GM20000 (cell line): ENCODE measurements at places on chromosomes 7 and 10.

DNA sequence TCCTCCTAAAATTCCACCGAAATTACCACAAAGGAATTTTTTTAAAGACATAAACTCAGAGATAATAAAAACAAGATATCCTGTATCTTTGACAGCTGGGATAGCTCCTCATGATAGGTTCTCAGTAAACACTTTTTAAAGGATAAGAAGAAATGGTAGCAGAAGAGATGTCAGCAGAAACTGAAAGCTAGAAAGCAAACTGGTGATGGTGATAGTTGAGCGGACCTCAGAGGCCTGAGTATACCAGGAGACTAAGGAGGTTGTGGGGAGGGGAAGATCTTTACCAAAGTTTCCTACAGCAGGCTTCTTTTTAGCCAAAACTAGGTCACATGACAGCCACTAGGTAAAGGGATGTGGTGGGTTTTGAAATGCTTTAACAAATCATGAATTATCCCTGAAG lies 22.5 kb downstream of the PCGF5 start:
- peak; percentile 12 for DNase-seq

DNA sequence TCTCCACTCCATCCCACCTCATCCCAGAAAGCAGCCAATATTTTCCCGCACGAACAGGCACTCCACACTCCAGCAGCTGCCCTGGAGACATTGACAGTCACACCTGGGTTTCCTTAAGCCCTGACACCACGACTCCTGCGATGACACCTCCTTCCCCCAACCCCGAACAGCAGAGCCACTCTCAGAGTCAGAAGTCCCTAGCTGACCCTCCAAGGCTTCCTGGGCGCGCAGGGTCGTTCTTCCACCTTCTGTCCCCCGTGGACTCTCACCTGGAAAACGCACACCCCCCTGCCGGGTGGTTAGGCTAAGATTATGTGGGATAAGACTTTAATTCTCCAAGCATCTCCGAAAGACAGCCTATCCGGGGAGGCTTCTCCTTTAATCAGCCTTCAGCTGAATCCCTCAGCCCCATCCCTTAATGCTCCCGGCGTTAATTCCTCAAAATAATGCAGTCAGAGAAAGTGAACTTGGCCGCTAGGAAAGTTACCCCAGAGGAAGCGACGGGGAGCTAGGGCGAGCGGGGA lies 1.1 kb downstream of the DENND11 start:
- DNase-seq = peak; percentile 50

DNA sequence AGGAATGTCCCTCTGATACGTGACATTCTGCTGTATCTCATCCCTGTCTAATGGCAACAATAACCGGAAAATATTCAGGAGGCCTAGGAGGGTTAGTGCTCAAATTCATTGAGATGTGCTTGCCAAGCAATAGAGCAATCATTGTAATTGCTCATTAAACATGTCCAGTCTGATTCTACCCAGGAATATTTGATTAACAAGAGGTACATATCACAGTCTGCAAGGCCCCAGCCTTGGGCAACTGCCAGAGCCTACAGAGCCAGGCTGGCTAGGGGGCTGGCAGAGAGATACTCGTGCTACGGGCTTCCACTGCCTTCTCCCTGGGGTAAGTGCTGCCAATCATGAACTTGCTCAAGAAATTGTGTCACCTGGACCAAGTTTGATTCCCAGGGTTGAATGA lies 99.1 kb downstream of the ALOX5 start:
- no peak for DNase-seq

DNA sequence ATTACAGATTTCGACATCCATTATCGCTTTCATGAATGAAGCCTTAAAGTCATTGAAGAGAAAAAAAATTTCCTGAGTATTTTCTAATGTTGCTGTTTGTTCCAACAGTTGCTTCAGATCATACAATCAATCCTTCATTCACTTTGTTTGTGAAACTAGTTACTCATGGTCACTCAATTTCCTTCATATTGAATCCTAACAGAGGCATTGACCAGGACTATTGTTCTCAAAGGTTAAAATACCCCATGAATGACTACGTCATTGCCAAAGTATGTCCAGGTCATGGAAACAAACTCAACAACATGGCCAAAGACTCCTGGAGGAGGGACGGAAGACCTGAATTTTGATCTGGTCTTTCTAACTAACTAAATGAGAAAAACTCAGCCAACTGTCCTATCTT lies 54.0 kb upstream of the ABCB5 start:
- no peak for DNase-seq

DNA sequence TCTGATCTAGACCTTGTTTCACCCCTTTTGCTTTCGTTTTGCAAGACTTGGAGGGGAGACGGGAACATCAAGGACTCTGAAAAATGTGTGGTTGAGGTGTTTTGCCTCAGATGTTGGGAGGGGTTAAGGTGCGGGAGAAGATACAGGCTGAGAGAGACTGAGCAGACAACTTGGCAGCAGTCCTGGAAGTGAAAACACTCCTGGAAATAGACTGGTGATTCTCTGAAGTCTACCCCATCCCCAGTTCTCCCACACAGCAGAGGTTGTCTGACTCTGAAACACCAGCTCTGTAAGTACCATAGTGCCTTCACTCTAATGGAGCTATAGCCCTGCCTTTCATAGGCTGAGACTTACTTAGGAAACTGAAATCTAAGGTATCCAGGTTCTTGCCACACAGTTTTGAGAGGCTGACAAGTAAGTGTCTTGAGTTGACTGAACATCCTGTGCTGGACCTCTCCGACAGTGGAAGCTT lies 152.5 kb downstream of the PPP1R9A start:
- no peak for DNase-seq

GRCh38 chr7:70838292-70838907 lies 293.5 kb upstream of the GALNT17 start:
- DNase-seq = no peak

- DNase-seq = peak; percentile 43
Observed at GRCh38 chr7:95871075-95871848, 98.9 kb downstream of the DYNC1I1 start.

DNA sequence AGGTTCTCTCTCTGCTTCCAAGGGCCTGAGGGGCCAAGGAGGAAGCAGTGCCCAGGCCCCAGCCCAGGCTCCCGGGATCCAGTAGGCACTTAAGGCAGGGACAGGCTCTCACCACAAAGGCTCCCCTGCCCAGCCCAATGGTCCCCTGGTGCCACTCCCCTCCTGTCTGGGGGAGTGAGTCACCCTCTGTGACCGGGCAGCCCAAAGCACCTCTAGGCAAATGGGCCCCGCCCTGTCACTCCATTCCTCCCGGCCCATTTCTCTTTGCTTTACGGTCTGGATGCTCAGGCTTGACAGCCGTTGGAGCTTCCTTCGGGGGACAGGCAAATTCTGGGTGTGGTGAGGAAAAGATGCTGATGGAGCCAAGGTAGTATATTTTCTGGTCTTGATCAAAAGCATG lies at the start of gene CALHM3:
TSS of gene CALHM3 (minus strand) at position 106 of the 400 bp plus-strand sequence. CDS start 208 bp downstream, outside the sequence.
- no peak for DNase-seq

- no peak for DNase-seq
Observed at GRCh38 chr10:63456437-63457210, 9.2 kb downstream of the JMJD1C start.

- no peak for DNase-seq
Observed at GRCh38 chr10:129833994-129834739, 129.9 kb downstream of the EBF3 start.

DNA sequence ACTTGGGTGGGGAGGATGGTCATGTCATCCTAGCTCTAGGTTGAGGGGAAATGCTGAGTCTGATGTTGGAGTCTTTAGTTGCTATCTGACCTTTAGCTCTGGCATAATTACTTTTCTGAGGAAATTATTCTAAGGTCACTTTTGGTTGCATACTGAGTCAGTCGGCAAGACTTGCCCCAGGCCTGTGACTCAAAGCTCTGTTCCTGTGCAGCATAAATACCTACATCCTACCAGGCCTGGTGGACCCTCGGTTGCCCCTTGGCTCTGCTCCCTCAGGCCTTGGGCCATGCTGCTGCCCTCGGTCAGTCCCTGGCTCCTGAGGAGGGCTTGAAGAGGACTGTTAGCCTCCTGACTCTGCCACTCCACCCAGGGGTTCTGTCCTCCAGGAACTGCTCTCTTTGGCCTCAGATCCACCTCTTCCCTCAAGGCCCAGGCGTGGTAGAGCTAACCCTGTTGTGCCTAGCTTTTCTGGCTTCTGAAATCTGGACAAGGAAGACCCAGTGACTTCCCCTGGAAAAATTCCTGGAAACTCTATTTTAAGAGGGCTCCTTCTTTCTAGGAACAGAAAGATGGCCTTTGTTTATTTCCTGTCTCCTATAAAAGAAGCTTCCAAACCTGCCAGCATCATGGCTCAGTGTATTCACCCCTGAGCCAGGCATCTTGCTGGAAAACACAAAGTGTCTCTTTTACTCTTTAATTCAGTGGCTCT lies 71.2 kb downstream of the TMEM178B start:
- no peak for DNase-seq

GRCh38 chr7:50615519-50616080 lies 50.4 kb upstream of the DDC start:
- DNase-seq = no peak
